ENCODE measurements at places on chromosomes 2 and 18. TPM values are rescaled to one million over a fixed set of nuclear protein-coding genes. Genes with fewer than 3 reads are reported as not detected.

KATNAL2 gene
- total RNA-seq = 4.8 TPM

- no peak for DNase-seq
- no peak overlapping the region for H3K4me3 ChIP-seq
- H3K27me3 ChIP-seq = no peaks in the 10 kb centered on the region
- H3K36me3 ChIP-seq = no peaks in the 10 kb centered on the region
- H3K4me1 ChIP-seq = no peaks in the 10 kb centered on the region
Observed at GRCh38 chr18:58511897-58512581, 116.9 kb downstream of the ALPK2 start.

DNA sequence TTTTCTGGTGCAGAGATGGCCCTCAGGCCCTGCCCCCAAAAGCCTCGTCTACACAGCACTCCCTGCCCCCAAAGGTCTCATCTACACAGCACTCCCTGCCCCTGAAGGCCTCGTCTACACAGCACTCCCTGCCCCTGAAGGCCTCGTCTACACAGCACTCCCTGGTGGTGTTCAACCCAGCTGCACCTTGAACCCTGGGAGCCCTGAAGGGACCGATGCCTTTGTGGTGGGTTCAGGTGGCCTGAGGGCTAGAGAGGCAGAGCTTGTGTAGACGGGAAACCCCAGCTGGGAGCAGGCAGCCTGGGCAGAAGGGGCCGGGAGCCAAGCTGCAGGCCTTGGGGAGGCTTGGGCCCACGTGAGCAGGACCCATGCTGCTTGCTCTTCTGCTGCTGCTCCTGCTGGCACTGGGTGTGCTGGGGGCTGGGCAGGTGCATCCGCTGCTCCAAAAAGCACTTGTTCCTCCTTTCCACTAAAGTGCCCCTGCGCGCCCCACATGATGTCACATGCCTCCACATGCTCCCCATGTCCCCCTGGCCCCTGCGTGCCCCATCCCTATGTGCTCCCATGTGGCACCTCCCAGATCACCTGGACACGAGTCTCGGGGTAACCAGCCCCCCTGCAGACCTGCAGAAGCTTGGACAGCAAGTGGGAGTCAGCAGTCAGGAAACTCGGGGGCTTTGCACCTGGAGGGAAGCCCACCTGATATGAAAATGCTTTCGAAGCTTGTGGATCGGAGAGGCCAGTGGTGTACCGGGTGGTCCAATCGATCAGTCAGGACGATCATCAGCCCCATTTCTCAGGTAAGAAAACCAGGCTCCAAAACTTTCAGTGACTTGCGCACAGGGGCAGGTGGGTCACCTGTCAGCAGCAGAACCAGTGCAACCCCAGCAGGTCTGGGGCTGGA lies 94.9 kb upstream of the CTDP1 start:
- H3K4me3 ChIP-seq = no peak overlapping the region
- H3K4me1 ChIP-seq = no peaks in the 10 kb centered on the region
- no peaks in the 10 kb centered on the region for H3K27me3 ChIP-seq
- no peaks in the 10 kb centered on the region for H3K36me3 ChIP-seq

SPDYA gene
- 0.14 TPM for total RNA-seq

LIMS1 gene
- total RNA-seq = 29.5 TPM

BOLA3 gene
- 9.5 TPM for total RNA-seq

- no peak overlapping the region for H3K27ac ChIP-seq
- no peaks in the 10 kb centered on the region for H3K4me1 ChIP-seq
- H3K36me3 ChIP-seq = no peaks in the 10 kb centered on the region
- no peaks in the 10 kb centered on the region for H3K27me3 ChIP-seq
Observed at GRCh38 chr18:32351032-32351431, 119.7 kb downstream of the GAREM1 start.

NPAS2 gene
- total RNA-seq = 8.0 TPM

DNA sequence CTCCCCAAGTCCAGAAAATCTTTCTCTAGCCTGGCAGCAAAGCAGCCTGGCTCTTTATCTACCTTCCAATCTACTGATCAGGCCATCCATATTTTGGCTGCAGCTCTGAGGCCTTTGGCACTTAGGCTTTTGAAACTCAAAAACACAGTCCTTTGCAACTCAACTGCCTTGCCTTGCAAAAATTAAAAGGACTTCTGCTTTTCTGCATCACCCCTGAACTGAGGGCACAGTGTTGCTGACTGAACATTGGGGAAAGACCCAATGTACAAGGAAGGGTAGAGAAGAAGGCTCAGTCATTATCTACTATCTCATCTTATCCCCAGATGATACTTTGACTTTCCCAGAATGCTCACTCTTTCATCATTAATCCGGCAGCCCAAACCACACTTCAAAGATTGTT lies 625.5 kb downstream of the ARHGAP15 start:
- no peak overlapping the region for H3K4me3 ChIP-seq
- H3K36me3 ChIP-seq = no peaks in the 10 kb centered on the region
- no peaks in the 10 kb centered on the region for H3K4me1 ChIP-seq
- no peaks in the 10 kb centered on the region for H3K27me3 ChIP-seq
- no peak overlapping the region for H3K27ac ChIP-seq

C2orf80 gene
- total RNA-seq = not detected

GRCh38 chr2:98015671-98016070 lies 19.9 kb upstream of the TMEM131 start:
- H3K4me3 ChIP-seq = no peak overlapping the region
- no peak overlapping the region for H3K27ac ChIP-seq
- H3K4me1 ChIP-seq = no peaks in the 10 kb centered on the region
- DNase-seq = no peak
- no peaks in the 10 kb centered on the region for H3K27me3 ChIP-seq
- no peaks in the 10 kb centered on the region for H3K36me3 ChIP-seq

DNA sequence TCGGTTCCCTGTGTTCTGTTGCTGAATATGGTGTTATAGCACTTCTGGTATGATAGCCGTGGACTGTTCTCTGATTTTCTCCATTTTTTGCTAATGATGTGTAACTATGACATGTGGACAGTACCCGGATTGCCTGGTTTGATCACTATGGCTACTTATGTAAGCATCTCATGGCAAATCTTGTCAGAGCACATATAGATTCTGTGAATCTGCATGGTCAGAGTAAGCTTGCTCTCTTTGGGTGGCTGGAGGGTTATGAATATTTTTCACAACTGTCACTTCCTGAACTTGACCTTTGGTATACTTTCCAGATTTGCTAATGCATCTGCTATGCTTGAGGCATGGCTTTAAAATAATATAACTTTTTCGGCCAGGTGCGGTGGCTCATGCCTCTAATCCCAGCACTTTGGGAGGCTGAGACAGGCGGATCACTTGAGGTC lies 36.8 kb upstream of the ATP8B1 start:
- H3K27ac ChIP-seq = no peak overlapping the region
- no peak for DNase-seq
- H3K4me3 ChIP-seq = no peak overlapping the region
- no peaks in the 10 kb centered on the region for H3K4me1 ChIP-seq
- no peaks in the 10 kb centered on the region for H3K36me3 ChIP-seq
- no peaks in the 10 kb centered on the region for H3K27me3 ChIP-seq

GRCh38 chr2:189860161-189860560 lies 75.9 kb downstream of the PMS1 start:
- no peak overlapping the region for H3K27ac ChIP-seq
- no peak overlapping the region for H3K4me3 ChIP-seq
- DNase-seq = no peak
- H3K36me3 ChIP-seq = no peaks in the 10 kb centered on the region
- no peaks in the 10 kb centered on the region for H3K4me1 ChIP-seq

DNA sequence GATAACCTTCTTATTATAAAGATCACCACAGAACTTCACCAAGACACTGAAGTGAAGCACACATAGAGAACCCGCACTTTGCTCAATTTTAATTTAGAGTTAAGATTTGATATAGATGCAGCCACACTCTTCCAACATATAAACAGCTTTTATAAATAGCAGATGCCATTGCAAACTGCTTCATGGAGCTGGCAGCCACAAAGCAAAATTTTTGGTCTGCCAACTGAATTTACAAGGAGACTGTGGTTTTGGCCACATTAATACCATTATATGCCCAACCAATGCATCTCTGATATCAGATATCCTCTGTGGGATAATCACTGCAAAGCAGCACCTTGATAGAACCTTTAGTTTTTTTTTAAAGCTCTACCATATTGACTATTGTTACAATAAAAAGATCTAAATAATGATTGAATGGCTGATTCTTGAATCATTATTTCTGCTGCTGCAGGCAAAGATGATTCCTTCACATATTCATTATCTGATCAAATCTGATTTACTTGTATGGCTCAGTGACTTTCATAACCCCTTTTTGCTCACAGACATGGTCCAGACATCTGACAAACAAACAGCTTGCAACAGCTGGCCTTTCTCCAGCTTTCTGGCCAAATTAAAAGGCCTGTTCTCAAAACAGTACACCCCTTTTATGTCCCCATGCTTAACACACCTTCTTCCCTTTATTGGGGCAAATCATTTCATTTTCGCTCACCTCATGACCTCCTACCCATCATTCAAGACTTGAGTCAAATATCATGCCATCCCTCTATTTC lies 88.4 kb downstream of the METTL4 start:
- H3K36me3 ChIP-seq = no peaks in the 10 kb centered on the region
- no peak overlapping the region for H3K4me3 ChIP-seq
- H3K27me3 ChIP-seq = no peaks in the 10 kb centered on the region
- no peaks in the 10 kb centered on the region for H3K4me1 ChIP-seq
- no peak for DNase-seq

SULT1C4 gene
- 12.8 TPM for total RNA-seq

- H3K4me1 ChIP-seq = no peaks in the 10 kb centered on the region
- no peak overlapping the region for H3K4me3 ChIP-seq
- no peak for DNase-seq
- H3K27me3 ChIP-seq = no peaks in the 10 kb centered on the region
Observed at GRCh38 chr18:65659312-65659711, 91.5 kb upstream of the CDH7 start.

PLGLB2 gene
- total RNA-seq = 450 TPM

GRCh38 chr18:2900684-2901422 lies 54.0 kb downstream of the EMILIN2 start:
- no peak overlapping the region for H3K4me3 ChIP-seq
- H3K4me1 ChIP-seq = no peaks in the 10 kb centered on the region
- H3K27ac ChIP-seq = no peak overlapping the region
- DNase-seq = no peak

DNA sequence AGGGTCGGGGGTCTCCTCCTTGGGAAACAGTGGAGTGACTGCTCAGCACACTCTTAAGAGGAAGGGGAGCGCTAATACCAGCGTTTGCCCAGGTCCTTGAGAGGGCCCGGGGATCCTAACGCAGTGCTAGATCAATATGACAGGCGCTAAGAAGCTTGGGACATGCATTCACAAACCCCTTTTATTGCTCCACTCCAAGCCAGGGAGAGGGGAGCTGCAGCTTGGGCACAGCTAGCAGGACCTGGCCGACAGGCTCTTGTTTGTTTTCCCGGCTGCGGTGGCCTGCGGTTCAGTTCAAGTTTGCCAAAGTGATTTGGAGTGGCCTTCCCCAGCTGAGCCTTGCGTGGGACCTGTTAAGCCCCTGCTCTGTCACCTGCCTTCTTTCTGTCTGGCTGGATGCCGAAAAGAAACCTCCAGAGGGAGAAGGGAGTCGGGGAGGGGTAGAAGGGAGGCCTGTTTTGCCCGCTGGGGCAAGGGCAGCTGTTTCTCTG lies 152.1 kb downstream of the GLI2 start:
- no peaks in the 10 kb centered on the region for H3K27me3 ChIP-seq
- H3K4me3 ChIP-seq = no peak overlapping the region
- H3K4me1 ChIP-seq = no peaks in the 10 kb centered on the region
- no peaks in the 10 kb centered on the region for H3K36me3 ChIP-seq

DNA sequence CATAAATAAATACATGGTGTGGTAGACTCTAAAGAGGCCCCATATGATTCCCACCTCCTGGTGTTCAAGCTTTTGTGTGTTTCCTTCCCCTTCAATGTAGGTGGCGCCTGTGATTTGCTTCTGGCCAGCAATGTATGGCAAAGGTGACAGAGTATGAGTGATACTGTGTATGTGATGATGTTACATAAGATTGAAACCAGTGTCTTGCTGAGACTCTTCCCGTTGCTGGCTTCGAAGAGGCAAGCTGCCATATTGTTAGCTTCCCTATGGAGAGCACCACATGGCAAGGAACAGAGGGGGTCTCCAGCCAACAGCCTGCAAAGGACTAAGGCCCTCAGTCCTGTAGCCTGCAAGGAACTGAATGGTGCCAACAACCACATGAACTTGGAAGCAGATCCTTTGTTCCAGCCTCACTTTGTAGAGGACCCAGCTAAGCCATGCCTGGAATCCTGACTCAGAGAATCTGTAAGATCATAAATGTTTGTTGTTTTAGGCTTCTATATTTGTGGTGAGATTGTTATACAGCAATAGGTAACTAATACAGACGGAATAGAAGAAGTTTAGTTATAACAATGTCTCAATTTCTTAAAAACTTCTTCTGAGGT lies 1.7 kb upstream of the SMAD4 start:
- peaks cover 21% of the 10 kb centered on the region for H3K4me1 ChIP-seq
- H3K27ac ChIP-seq = no peak overlapping the region
- DNase-seq = no peak
- no peak overlapping the region for H3K4me3 ChIP-seq
- no peaks in the 10 kb centered on the region for H3K36me3 ChIP-seq

GRCh38 chr18:22946217-22946616 lies 13.1 kb downstream of the RBBP8 start:
- no peaks in the 10 kb centered on the region for H3K27me3 ChIP-seq
- no peaks in the 10 kb centered on the region for H3K4me1 ChIP-seq
- H3K27ac ChIP-seq = no peak overlapping the region
- peaks cover 3% of the 10 kb centered on the region for H3K36me3 ChIP-seq

DNA sequence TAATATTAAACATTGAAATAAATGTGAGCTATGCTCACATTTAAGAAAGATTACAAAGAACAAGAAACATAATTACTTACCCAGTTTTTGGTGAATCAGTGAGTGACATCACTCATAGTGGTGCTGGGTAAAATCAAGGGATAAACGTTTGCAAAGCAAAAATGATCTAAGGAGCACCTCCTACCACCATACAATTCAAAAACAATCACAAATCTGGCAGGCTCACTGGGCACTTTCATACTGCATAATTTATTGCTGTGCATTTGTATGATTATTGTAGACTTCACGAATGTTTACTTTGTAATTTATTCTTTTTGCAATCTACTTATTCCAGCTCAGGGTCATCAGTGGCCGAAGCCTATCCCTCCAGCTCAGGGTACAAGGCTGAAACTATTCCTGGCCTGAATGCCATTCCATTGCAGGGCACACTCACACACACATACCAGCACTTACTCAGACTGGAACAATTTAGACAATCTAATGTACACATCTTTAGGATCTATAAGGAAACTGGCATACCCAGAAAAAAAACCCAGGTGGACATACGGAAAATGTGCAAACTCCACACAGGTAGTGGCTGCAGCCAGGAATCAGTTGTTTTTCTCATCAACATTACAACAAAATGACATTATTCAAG lies 34.4 kb downstream of the AFTPH start:
- H3K36me3 ChIP-seq = no peaks in the 10 kb centered on the region
- no peak for DNase-seq
- H3K4me3 ChIP-seq = no peak overlapping the region
- H3K27ac ChIP-seq = no peak overlapping the region
- H3K27me3 ChIP-seq = no peaks in the 10 kb centered on the region

GPR35 gene
- total RNA-seq = 2.4 TPM

KCNS3 gene
- total RNA-seq = 2.8 TPM

DNA sequence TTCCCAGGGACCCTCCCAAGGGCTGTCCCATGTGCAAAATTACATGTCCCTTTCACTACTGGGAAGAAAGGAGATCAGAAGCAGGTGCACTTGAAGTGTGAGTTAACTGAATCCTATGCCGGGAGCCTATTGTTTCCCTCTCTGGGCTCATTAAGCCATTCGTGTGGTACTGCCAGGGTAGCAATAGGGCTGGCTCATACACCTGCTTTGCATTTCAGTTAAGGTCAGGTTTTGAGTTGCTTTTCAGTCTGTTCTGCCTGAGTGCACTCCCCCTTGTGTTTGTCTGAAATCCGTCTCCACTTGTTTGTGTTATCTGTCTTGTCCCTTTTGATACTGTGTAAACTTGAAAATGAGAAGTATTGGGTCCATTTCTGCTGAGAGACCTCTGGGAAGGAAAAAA lies 1232.6 kb upstream of the NRXN1 start:
- H3K36me3 ChIP-seq = no peaks in the 10 kb centered on the region
- H3K4me3 ChIP-seq = no peak overlapping the region
- H3K27ac ChIP-seq = no peak overlapping the region
- no peak for DNase-seq
- no peaks in the 10 kb centered on the region for H3K27me3 ChIP-seq

Measured in liver (tissue), 10 donors.